ENCODE measurements at places on chromosomes 7 and 10.

- DNase-seq: no peak
These were observed 257.5 kb downstream of the IPMK start for GRCh38 chr10:58010073-58010702.

DNA sequence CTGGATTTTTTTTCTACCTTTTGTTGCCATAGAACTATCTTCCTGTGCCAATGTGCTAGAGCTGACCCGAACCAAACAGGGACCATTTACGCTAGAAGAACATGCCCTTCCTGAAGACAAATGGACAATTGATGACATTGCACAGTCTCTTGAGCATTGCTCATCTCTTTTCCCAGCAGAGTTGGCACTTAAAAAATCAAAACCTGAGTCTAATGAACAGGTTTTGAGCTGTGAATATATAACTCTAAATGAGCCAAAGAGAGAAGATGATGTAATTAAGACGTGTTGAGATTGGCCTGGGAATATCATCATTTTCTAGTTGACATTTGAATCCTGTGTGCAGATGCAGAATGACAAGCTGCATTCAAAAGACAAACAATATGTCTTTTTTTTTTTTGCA is 37.1 kb downstream of the TRUB1 start:
- DNase-seq: no peak

DNA sequence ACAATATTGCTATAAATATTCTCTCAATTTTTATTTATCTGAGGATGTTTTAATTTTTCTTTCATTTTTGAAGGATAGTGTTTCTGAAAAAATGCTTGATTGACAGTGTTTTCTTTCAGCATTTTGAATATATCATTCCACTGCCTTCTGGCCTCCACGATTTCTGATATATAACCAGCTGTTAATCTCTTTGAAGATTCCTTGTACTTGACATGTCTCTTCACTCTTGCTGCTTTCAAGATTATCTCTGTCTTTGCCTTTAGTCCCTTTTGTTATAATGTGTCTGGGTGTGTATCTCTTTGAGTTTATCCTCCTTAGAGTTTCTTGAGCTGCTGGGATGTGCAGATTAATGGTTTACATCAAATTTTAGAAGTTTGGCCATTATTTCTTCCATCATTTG is 22.8 kb upstream of the DNAJC1 start:
- DNase-seq: no peak

DNA sequence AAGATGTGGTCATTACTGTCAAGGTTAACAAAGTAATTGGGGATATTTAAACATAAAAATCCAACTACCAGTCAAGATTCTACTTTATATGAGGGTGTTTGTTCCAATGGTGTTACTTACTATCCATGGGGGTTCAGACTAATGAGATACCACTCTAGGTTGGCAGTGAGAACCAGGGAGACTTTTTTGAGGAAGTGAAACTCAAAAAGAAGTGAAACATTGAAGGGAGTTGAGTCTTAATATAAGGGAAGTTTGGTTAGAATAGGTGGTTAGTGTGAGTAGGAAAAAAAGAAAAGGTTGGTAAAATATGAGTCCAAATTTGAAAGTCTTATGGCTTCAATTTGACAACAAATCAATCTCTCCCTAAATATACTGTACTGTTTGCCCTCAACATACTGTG is 123.6 kb upstream of the ANK3 start:
- no peak for DNase-seq

- DNase-seq: no peak
These were observed 286.6 kb upstream of the NRP1 start for GRCh38 chr10:33621101-33621500.

- DNase-seq: no peak
These were observed 117.4 kb upstream of the PFKP start for GRCh38 chr10:2949948-2950354.

DNA sequence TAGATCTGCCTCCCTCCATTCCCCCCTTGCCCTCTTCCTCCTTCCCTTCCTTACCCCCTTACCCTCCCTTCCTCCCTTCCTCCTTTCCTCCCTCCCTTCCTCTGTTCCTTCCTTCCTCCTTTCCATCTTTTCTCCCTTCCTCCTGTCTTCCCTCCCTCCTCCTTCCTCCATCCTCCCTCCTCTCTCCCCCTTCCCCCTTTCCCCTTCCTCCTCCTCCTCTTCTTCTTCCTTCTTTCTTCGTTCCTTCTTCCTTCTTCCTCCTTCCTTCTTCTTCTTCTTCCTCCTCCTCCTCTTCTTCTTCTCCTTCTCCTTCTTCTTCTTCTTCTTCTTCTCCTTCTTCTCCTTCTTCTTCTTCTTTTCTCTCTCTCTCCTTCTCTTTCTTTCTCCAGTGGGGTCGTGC is 57.9 kb downstream of the MRC1 start:
- no peak for DNase-seq

GRCh38 chr10:30639946-30640786 is 10.6 kb upstream of the LYZL2 start:
- no peak for DNase-seq

GRCh38 chr10:53682458-53682857 is 909.9 kb upstream of the MBL2 start:
- DNase-seq: no peak

DNA sequence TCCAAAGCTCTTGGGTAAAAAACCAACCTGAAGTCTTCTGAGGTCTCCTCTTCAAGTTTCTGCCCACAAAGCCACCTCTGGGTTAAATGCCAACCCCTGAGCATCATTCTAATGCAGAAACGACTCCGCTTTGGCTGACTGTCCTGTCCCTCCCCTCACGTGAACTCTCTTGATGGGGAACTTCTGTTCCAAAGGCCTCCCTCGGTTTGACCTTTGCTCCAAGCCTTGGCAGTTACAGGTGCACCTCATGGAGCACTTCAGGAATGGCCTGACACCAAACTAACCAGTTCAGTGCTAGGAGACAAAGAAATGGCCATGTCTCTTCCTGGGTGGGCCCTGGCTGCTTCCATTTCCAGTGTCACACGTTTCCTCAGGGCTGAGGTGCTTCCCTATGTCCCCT is 20.0 kb downstream of the CAMK2G start:
- DNase-seq: no peak

DNA sequence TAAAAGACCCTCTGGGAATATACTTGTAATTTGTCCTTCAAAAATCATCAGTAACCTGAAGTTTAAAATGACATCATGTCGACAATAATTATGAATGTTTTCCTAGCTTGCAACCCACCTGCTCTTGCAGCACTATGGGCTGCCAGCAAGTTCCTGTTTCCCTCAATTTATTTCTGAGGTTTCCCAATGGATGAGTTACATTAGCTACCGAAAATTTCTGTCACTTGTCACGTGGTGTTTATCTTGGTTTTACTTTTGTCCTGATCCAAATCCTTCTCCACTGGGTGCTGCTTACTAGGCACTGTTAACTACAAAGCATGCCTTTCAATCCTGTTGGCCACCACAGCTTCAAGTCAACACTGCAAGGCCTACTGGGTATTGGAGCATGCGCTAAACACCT is 31.5 kb downstream of the GIMAP8 start:
- no peak for DNase-seq

GRCh38 chr7:28296571-28297483 is 115.5 kb upstream of the CREB5 start:
- DNase-seq: no peak

- DNase-seq: no peak
These were observed 18.4 kb downstream of the PPIA start for GRCh38 chr7:44814919-44815318.

DNA sequence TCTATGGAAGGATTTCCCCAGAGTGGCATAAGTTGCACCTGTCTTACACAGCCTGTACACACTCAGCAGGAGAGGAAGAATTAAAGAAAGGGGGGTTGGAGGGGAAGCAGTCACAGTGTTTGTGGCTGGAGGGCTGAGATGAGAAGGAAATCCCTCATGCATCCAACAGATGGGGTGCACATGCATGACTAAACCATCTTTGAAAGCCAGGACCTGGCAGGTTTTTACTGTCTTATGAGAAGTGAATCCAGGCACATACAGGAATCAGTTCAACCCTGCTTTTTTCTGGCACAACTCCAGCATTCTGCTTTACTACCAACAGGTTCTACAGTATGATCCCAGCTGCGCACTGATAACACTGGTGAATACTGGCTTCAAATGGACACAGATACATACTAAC is 107.7 kb downstream of the CACNA2D1 start:
- no peak for DNase-seq

GRCh38 chr10:86046845-86047460 is 319.6 kb downstream of the GRID1 start:
- peak; percentile 26 for DNase-seq
